ENCODE measurements at places on chromosomes 1 and 21.
A peak's percentile ranks its signal among the peaks of the same experiment; 100 is the strongest.

GRCh38 chr1:113943028-113943811 lies 14.1 kb downstream of the HIPK1 start:
- H3K36me3 ChIP-seq = peaks cover 44% of the 10 kb centered on the region
- peak overlapping the region; percentile 14 for H3K27ac ChIP-seq
- no peaks in the 10 kb centered on the region for H3K27me3 ChIP-seq
- peaks cover 76% of the 10 kb centered on the region for H3K4me1 ChIP-seq
- H3K4me3 ChIP-seq = no peak overlapping the region

GRCh38 chr1:184990204-184990603 lies 15.9 kb upstream of the NIBAN1 start:
- H3K4me1 ChIP-seq = no peaks in the 10 kb centered on the region
- H3K36me3 ChIP-seq = peaks cover 1% of the 10 kb centered on the region
- no peak for DNase-seq
- no peak overlapping the region for H3K4me3 ChIP-seq
- H3K27me3 ChIP-seq = peaks cover 8% of the 10 kb centered on the region

GRCh38 chr1:100860397-100860991 lies 34.1 kb downstream of the EXTL2 start:
- no peaks in the 10 kb centered on the region for H3K4me1 ChIP-seq
- DNase-seq = no peak
- no peaks in the 10 kb centered on the region for H3K36me3 ChIP-seq

- no peaks in the 10 kb centered on the region for H3K27me3 ChIP-seq
- DNase-seq = no peak
- no peak overlapping the region for H3K4me3 ChIP-seq
- no peaks in the 10 kb centered on the region for H3K36me3 ChIP-seq
- H3K27ac ChIP-seq = no peak overlapping the region
Observed at GRCh38 chr1:215731699-215732098, 164.6 kb downstream of the KCTD3 start.

DNA sequence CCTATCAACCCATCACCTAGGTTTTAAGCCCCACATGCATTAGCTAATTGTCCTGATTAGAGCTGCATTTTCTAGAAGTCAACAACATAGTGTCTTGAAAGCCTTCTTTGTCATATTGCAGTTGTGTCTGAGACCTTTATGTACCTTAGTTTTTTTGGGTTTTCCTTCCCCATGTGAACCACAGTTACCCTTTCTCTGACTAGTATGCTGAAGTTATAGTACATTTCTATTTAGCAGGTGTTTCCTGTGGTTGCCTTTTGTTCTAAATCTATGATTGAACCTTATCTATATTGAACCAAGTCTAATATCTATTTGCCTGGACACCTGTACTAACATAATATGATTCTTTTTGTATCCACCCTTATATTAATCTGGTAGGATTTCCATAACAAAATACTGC lies 135.6 kb downstream of the ST6GALNAC3 start:
- H3K4me3 ChIP-seq = no peak overlapping the region
- no peak overlapping the region for H3K27ac ChIP-seq
- peaks cover 4% of the 10 kb centered on the region for H3K36me3 ChIP-seq
- H3K4me1 ChIP-seq = peaks cover 2% of the 10 kb centered on the region
- no peaks in the 10 kb centered on the region for H3K27me3 ChIP-seq

DNA sequence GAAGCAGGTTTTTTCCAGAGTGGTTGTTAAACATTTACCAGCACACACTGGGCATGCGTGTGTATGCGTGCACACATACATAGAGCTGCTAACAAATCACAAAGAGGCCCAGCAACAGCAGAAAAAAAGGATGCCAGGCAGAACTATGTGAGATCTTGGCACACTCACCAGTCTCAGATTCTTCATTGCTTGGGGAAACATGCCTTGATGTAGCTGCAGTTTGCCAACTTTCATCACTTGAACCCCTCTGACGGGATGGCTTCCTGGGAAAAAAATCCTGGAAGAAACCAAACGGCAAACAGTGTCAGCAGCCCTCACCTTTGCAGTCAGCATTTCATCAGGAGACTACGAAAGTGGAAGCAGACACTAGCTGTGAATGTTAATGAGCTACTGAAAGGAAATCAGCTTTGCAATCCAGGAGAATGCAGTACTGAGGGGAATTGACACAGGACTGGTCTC lies 609.1 kb downstream of the KIF26B start:
- DNase-seq = no peak
- no peak overlapping the region for H3K4me3 ChIP-seq
- H3K27me3 ChIP-seq = no peaks in the 10 kb centered on the region
- H3K36me3 ChIP-seq = peaks cover 44% of the 10 kb centered on the region

DNA sequence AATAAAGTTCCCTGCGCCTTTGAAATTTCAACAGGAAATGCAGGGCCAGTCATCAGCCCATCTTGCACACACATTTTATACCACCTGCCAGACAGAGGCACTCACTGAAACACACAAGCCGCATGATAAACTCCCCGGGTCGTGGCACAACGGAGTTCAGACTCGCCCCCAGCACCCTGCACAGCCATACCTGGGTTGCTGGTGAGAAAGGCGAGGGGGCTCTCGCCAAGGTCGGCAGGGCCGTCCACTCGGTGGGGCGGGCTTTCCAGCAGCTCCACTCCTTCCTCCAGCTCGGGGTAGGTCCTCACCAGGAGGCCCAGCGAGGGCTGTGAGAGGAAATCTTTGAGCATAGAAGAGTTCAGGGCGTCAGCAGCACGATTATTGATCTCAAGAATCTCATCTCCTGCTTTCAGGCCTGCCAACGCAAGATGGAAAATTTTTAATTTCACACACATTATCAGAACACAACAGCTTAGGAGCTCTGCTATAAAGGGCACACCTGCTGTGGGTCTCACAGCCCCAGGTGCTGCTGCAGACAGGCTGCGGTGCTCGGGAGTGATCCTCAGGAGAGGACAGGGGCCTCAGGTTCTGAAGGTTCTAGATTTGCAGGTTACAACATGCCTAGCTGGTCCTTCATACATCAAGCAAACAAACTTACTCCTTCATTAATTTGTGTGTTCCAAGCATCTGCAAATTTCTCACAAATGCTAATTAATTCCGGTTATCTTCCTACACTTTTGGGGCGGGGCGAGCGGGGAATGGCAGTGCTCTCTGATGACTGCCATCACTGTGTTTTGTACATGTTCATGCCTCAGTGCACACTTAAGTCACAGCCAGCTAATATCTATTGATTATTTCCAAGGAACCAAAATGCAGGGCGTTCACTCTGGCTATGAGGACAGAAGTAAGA lies 144.2 kb upstream of the KRTAP19-8 start:
- H3K27me3 ChIP-seq = no peaks in the 10 kb centered on the region
- peak; percentile 70 for DNase-seq
- H3K4me1 ChIP-seq = peaks cover 74% of the 10 kb centered on the region
- H3K36me3 ChIP-seq = peaks cover 54% of the 10 kb centered on the region
- peak overlapping the region; percentile 98 for H3K27ac ChIP-seq

DNA sequence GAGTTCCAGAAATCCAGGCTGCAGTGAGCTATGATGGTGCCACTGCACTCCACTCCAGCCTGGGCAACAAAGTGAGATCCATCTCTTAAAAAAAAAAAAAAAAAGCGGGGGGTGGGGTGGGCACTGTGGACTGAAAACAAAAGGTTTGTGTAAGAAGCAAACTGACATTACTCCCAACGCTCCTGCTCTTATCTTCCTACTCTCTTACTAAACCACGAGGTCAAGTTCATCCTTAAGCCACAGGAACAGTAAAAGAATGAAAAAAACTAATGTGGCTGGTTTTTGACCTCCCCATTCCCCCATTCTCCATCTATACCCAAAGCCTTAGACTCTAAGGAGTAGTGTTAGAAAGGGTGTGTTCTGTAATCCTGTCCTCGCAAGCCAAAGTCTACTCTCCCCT lies 30.8 kb downstream of the TFAP2E start:
- no peaks in the 10 kb centered on the region for H3K4me1 ChIP-seq
- H3K27ac ChIP-seq = no peak overlapping the region
- no peak overlapping the region for H3K4me3 ChIP-seq
- no peaks in the 10 kb centered on the region for H3K27me3 ChIP-seq
- peaks cover 34% of the 10 kb centered on the region for H3K36me3 ChIP-seq
- no peak for DNase-seq

GRCh38 chr21:16454399-16454798 lies 724.6 kb downstream of the USP25 start:
- no peak overlapping the region for H3K4me3 ChIP-seq
- no peaks in the 10 kb centered on the region for H3K27me3 ChIP-seq
- no peaks in the 10 kb centered on the region for H3K36me3 ChIP-seq
- no peaks in the 10 kb centered on the region for H3K4me1 ChIP-seq
- no peak for DNase-seq

DNA sequence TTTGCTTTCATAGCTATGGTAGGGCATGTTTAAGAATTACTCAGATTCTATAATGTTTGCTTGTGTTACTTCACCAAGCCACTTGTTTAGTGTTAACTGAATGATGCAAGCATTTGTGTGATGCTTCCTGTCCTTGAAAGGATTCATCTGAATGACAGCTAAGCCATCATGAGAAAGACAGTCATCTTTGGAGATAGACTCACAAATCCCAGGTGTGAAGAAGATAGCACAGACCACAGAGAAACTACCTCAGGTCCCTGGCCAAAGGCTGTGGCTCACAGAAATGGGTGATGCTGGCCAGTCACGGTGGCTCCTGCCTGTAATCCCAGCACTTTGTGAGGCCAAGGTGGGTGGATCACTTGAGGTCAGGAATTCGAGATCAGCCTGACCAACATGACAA lies 321.4 kb downstream of the DPYD start:
- no peaks in the 10 kb centered on the region for H3K4me1 ChIP-seq
- H3K27ac ChIP-seq = no peak overlapping the region
- DNase-seq = peak; percentile 5
- no peak overlapping the region for H3K4me3 ChIP-seq
- no peaks in the 10 kb centered on the region for H3K36me3 ChIP-seq

- H3K36me3 ChIP-seq = no peaks in the 10 kb centered on the region
- no peak overlapping the region for H3K27ac ChIP-seq
- no peak overlapping the region for H3K4me3 ChIP-seq
- no peak for DNase-seq
- H3K27me3 ChIP-seq = peaks cover 27% of the 10 kb centered on the region
Observed at GRCh38 chr1:119626841-119627240, 21.2 kb downstream of the ZNF697 start.

GRCh38 chr1:233719655-233720341 lies 105.9 kb downstream of the KCNK1 start:
- no peaks in the 10 kb centered on the region for H3K36me3 ChIP-seq
- H3K27me3 ChIP-seq = peaks cover 6% of the 10 kb centered on the region
- H3K4me1 ChIP-seq = no peaks in the 10 kb centered on the region
- no peak overlapping the region for H3K27ac ChIP-seq

GRCh38 chr1:100433563-100433962 lies 81.3 kb downstream of the CDC14A start:
- H3K4me3 ChIP-seq = no peak overlapping the region
- H3K36me3 ChIP-seq = peaks cover 45% of the 10 kb centered on the region
- H3K27me3 ChIP-seq = no peaks in the 10 kb centered on the region

- H3K4me1 ChIP-seq = no peaks in the 10 kb centered on the region
- H3K27me3 ChIP-seq = peaks cover 2% of the 10 kb centered on the region
- no peak overlapping the region for H3K27ac ChIP-seq
- H3K36me3 ChIP-seq = no peaks in the 10 kb centered on the region
Observed at GRCh38 chr21:26437326-26438009, 135.6 kb downstream of the CYYR1 start.

DNA sequence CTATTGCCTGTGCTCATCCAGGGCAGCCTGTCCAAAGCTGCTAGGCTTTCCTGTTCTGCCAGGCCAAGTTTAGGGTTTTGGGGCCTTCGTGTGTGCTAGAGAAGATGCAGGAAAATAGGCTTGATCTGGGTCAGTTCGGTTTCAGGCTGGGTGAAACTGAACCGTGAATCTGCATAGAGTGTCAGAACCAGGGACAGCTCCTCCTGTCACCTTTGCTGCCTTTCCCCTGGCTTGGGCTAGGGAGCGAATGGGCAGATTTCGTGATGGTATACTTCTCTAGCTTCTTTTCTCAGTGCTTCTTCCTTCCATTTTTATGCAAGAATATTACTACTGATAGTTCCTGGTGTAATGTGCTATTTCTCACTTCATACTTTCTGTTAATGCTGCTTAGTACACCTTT lies 6.0 kb upstream of the AGO1 start:
- no peaks in the 10 kb centered on the region for H3K36me3 ChIP-seq
- peaks cover 3% of the 10 kb centered on the region for H3K4me1 ChIP-seq
- no peak overlapping the region for H3K4me3 ChIP-seq
- H3K27ac ChIP-seq = no peak overlapping the region
- no peaks in the 10 kb centered on the region for H3K27me3 ChIP-seq
- no peak for DNase-seq

GRCh38 chr1:209845408-209845725 lies 17.6 kb downstream of the UTP25 start:
- peaks cover 7% of the 10 kb centered on the region for H3K4me1 ChIP-seq
- no peak for DNase-seq
- no peak overlapping the region for H3K27ac ChIP-seq
- no peaks in the 10 kb centered on the region for H3K27me3 ChIP-seq
- no peak overlapping the region for H3K4me3 ChIP-seq

- no peak for DNase-seq
- H3K27me3 ChIP-seq = no peaks in the 10 kb centered on the region
- peaks cover 16% of the 10 kb centered on the region for H3K4me1 ChIP-seq
- H3K27ac ChIP-seq = no peak overlapping the region
- no peak overlapping the region for H3K4me3 ChIP-seq
Observed at GRCh38 chr1:77048615-77049005, 170.6 kb downstream of the PIGK start.

GRCh38 chr1:76083189-76083588 lies 8.6 kb downstream of the ST6GALNAC3 start:
- no peak overlapping the region for H3K4me3 ChIP-seq
- no peaks in the 10 kb centered on the region for H3K36me3 ChIP-seq
- peaks cover 11% of the 10 kb centered on the region for H3K4me1 ChIP-seq
- no peak for DNase-seq
- H3K27ac ChIP-seq = no peak overlapping the region
- H3K27me3 ChIP-seq = no peaks in the 10 kb centered on the region

DNA sequence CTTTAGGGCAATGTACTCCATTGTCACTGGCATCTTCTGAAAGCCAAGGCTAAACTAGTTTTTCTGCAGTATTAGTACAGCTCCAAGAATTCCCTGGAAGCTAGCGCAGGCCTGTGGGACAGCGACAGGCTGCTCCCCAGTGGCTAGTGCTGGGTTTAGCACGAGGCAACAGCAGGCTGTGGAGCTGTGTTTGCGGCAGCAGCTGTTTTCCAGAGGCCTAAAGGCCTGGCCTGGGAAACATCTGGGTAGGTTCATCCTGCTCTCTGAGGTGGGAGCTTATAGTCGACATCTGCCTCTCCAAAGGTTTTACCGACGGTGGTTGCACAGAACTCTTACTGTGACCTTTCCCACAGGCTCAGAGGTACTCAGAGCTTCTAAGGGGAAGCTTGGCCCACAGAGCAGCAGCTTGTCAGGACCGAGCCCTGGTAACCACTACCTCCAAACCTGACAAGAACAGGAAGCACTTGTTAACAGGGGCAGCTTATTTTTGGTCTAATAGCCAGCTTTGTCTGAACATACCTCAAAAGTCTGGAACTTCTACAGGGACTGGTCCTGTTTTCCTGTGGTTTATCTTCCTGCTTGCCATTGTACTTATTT lies 17.2 kb downstream of the CC2D1B start:
- no peak overlapping the region for H3K4me3 ChIP-seq
- DNase-seq = no peak
- no peaks in the 10 kb centered on the region for H3K27me3 ChIP-seq
- H3K4me1 ChIP-seq = no peaks in the 10 kb centered on the region
- H3K27ac ChIP-seq = peak overlapping the region; percentile 62
- H3K36me3 ChIP-seq = peaks cover 12% of the 10 kb centered on the region

Measured in activated CD8-positive, alpha-beta T cell treated with anti-CD3 and anti-CD28 coated beads for 36 hours (primary cell).